Stimulated activated CD4-positive, alpha-beta T cell treated with anti-CD3 and anti-CD28 coated beads, Interleukin-4, amount 100 ng/mL, for 48 hours (primary cell): ENCODE measurements at places on chromosomes 12 and 14.

- no peak for DNase-seq
These were observed 145.9 kb upstream of the HIF1A start for GRCh38 chr14:61549425-61549824.

- DNase-seq, result no peak
These were observed 10.7 kb downstream of the UBE3B start for GRCh38 chr12:109488051-109488665.

DNA sequence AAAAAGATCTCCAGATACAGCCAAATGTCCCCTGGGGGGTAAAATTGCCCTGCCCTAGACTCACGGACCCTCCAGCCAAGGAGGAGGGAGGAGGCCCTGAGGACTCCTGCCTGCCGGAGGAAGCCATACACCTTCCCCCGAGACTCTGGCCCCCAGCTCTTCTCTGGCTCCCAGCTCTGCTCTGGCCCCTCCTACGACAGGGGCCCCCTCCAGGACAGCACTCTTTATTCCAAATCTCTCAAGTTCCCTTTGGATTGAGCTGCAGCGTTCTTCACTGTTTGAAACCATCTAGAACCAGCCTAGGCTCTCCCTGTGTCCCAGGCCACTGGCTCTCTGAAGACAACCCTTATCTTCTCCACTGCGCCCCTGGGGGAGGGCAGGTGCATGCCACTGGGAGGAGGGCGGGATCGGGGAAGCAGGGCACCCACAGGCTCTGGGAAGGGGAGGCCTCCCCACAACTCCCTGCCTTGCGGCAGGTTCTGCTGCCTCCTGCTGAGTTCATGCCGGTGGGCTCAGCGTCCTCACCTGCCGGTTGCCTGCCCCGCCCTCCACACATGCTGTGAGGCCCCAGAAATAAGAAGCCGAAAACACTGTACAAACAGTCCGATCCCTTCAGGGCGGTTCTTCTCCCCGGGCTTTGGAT lies 112.7 kb downstream of the DICER1 start:
- DNase-seq, result no peak

- no peak for DNase-seq
These were observed 74.6 kb downstream of the GXYLT1 start for GRCh38 chr12:42070036-42070435.

- DNase-seq, result no peak
These were observed 12.6 kb upstream of the WNT5B start for GRCh38 chr12:1616233-1617066.
